B cell (primary cell): ENCODE measurements at places on chromosomes 2 and 18.

- H3K4me1 ChIP-seq: peaks cover 58% of the 10 kb centered on the region
- H3K27ac ChIP-seq: peak overlapping the region; percentile 30
Measured at GRCh38 chr2:38836791-38837190, 38.9 kb downstream of the DHX57 start.

DNA sequence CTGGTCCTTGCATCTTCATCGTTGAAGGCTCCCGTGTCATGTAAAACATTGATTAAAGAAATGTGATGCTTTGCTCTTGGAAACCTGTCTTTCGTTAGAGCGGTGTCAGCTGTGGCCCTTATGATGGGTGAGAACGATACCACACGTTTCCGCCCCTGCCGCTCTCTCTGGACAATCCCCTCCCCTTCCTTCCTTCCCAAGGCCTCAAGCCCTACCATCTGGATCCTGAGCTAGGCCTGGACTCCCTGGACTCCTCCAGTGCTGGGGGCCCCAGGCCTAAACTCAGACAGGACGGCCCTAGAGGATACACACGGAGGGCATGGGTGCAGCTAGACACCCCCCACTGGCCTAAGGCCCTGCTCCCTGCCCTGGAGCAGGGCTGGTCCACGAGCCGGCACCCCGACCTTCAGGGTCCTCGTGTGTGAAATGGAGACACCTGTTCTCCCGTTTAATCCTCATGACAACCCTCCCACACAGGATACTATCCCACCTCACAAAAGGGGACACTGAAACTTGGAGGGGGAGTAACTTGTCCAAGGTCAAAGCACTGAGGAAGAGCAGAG is 13.2 kb downstream of the BIN1 start:
- H3K4me1 ChIP-seq: peaks cover 11% of the 10 kb centered on the region
- no peaks in the 10 kb centered on the region for H3K27me3 ChIP-seq
- H3K4me3 ChIP-seq: no peak overlapping the region
- H3K36me3 ChIP-seq: no peaks in the 10 kb centered on the region

DNA sequence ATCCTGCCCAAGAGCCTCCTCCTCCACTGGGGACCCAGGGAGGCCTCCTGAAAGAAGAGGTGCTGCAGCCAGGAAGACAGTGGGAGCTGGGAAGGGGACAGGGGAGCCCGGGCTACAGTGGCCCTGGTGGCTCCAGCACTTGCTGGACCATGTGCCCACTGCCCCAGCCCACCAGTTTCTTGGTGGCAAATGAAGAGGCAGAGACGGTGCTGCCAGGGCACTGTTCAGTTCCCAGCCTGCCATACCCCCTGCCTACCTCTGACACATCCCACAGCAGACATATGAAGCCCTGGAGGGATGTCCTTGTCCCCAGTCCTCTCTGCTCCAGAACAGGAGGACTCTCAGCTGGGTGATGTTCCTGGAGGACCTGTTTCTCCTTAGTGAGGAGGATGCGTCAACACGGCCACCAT is 3.7 kb downstream of the RAMP1 start:
- DNase-seq: no peak
- no peak overlapping the region for H3K27ac ChIP-seq
- H3K4me1 ChIP-seq: no peaks in the 10 kb centered on the region

- no peak overlapping the region for H3K27ac ChIP-seq
- H3K4me3 ChIP-seq: no peak overlapping the region
- DNase-seq: no peak
- no peaks in the 10 kb centered on the region for H3K27me3 ChIP-seq
Measured at GRCh38 chr2:68420254-68420910, 46.7 kb downstream of the FBXO48 start.

DNA sequence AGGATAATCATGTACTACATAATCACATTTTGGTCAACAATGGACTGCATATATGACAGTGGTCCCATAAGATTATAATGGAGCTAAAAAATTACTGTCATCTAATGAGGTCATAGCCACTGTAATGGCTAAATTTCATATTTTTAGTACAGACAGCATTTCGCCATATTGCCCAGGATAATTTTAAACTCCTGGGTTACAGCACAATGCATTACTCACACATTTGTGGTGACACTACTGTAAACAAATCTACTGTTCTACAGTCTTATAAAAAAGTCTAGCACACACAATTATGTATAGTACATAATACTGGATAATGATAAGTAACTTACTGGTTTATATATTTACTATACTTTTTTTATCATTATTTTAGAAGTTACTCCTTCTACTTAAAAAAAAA is 12.8 kb downstream of the EIF2AK2 start:
- peaks cover 4% of the 10 kb centered on the region for H3K4me1 ChIP-seq
- H3K27ac ChIP-seq: no peak overlapping the region
- no peaks in the 10 kb centered on the region for H3K27me3 ChIP-seq
- DNase-seq: no peak
- H3K36me3 ChIP-seq: peaks cover 12% of the 10 kb centered on the region
- H3K4me3 ChIP-seq: no peak overlapping the region

DNA sequence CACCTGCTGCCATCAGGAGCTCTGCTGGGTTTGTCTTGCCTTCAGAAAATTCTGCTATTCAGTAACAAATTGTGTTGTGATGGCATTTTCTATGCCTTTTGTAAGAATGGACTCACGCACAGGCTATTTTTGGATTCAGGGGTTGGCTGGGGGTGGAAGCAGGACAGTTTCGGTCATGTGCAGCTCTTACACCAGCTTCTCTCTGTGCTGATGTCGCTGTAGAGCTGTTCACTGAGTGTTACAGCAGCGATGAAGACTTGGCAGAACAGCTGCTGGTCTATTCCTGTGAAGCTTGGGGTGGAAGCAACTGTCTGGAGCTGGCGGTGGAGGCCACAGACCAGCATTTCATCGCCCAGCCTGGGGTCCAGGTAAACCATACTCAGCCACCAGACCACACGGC is 49.2 kb downstream of the TRPM8 start:
- no peak overlapping the region for H3K27ac ChIP-seq
- no peaks in the 10 kb centered on the region for H3K27me3 ChIP-seq
- no peaks in the 10 kb centered on the region for H3K4me1 ChIP-seq
- no peak overlapping the region for H3K4me3 ChIP-seq
- no peak for DNase-seq

- peak overlapping the region; percentile 91 for H3K27ac ChIP-seq
- H3K4me1 ChIP-seq: peaks cover 27% of the 10 kb centered on the region
- DNase-seq: peak; percentile 27
- no peaks in the 10 kb centered on the region for H3K36me3 ChIP-seq
Measured at GRCh38 chr2:58045580-58046334, 849 bp upstream of the VRK2 start.

- H3K4me1 ChIP-seq: peaks cover 21% of the 10 kb centered on the region
- H3K27me3 ChIP-seq: peaks cover 7% of the 10 kb centered on the region
- DNase-seq: no peak
- H3K27ac ChIP-seq: no peak overlapping the region
- no peak overlapping the region for H3K4me3 ChIP-seq
Measured at GRCh38 chr18:79829136-79829854, 31.6 kb downstream of the KCNG2 start.

DNA sequence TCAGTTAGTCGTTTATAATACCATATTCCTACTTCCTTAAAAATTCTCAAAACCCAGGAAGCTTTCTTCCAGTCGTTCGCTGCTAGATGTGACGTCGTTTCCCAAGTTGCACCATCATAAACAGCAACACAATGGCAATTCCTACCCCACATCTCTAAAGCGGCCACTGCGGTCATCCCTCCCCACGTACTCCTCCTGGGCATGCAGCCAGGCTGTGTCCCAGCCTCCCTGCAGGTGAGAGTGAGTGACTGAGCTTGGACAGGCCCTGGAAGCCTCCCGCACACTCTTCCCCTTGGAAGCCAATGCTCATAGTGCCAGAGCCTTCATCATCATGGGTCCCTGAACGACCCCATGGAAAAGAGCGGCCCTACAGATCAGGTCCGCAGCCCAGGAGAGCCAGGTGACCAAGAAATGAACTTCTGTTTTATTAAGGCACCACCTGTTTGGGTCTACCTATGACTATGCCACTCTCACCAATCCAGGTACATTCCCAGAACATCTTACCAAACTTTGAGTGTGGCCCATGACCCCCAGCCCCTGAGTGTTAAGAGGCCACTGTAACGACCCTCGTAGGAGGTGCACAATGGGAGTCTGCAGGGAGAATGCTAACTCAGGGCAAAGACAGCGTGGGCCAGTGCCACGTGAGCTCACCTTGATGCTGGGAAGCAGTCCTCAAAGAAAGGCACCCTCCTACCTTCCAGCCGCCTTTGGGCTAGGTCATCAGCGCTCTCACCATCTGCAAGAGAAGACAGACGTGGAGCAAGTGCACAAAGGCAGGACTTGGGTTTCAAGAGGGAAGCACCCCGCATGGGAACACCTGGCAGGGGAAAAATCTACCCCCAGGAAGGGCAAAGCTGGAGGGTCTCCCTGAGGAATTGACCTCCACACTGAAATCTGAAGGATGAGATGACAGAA is 74.7 kb upstream of the RAB6C start:
- no peaks in the 10 kb centered on the region for H3K36me3 ChIP-seq
- no peak overlapping the region for H3K27ac ChIP-seq
- peaks cover 3% of the 10 kb centered on the region for H3K27me3 ChIP-seq
- H3K4me1 ChIP-seq: no peaks in the 10 kb centered on the region
- DNase-seq: no peak

DNA sequence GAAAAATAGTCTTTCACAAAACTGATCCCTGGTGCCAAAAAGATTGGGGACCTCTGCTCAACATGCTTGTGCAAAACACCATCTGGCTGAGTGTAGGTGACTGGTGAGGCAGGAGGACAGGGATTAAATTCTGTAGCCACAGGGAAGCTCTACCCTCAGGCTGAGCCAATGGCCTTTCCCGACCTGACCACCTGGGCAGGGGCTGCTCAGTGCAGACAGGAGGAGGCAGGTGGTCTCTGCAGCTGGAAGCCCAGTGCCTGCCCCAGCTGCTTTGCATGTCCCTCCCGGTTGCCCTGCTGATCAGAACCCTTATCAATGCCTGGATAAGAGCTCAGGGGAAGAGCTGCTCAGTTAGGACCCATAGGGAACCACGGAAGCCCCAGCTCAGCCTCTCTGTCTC is 235.3 kb downstream of the ANKRD36 start:
- peaks cover 4% of the 10 kb centered on the region for H3K27me3 ChIP-seq
- H3K4me3 ChIP-seq: no peak overlapping the region
- H3K27ac ChIP-seq: no peak overlapping the region
- peaks cover 1% of the 10 kb centered on the region for H3K4me1 ChIP-seq

GRCh38 chr2:23843051-23843976 is 83.6 kb downstream of the ATAD2B start:
- no peak overlapping the region for H3K27ac ChIP-seq
- no peak overlapping the region for H3K4me3 ChIP-seq
- no peaks in the 10 kb centered on the region for H3K27me3 ChIP-seq
- H3K4me1 ChIP-seq: no peaks in the 10 kb centered on the region
- no peak for DNase-seq

DNA sequence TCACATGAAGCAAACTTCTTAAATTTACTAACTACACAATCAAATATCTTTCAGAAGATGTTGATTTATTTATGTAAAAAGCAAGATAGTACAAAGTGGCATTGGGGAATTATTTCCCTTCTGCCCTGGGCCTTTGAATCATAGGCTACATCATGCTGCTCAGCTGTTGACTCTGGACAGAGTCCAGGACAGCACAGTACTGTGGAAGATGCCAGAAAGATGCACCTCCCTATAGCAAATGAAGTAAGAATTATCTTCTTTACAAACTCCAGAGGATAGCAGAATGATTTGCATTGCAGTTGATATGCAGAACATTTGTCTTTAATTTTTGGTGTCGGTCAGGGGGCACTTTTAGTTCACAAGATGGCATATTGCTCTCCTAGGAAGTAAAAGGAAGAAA is 1354.5 kb upstream of the ZEB2 start:
- no peak for DNase-seq
- no peak overlapping the region for H3K4me3 ChIP-seq
- no peaks in the 10 kb centered on the region for H3K36me3 ChIP-seq
- no peaks in the 10 kb centered on the region for H3K27me3 ChIP-seq

DNA sequence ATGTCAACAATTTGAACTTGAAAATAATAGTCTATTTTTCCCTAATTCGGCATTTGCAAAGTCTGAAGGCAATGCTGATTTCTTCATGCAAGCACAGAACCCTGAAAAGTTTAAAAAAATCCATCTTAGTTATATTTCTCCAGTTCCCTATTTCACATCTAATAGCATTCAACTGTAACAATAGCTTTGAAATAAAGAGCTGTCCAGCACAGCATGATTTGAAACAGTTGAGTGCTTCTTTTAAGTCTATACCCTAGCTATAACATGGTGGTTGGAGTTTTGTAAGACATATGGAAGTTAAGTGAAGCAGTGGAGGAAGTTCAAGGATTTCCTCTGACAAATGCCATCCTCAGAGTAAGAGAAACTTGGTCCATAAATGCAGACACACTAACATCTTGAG is 691.9 kb downstream of the ERBB4 start:
- no peak overlapping the region for H3K27ac ChIP-seq
- H3K4me1 ChIP-seq: no peaks in the 10 kb centered on the region
- H3K36me3 ChIP-seq: no peaks in the 10 kb centered on the region
